ENCODE measurements at places on chromosomes 1 and 21. TPM values are rescaled to one million over a fixed set of nuclear protein-coding genes. Genes with fewer than 3 reads are reported as not detected.

SPRR3 gene
- polyA plus RNA-seq = not detected

ESPN gene
- 1.5 TPM for polyA plus RNA-seq

OR2T10 gene
- polyA plus RNA-seq = not detected

RPE65 gene
- polyA plus RNA-seq = 0.03 TPM

S100A1 gene
- polyA plus RNA-seq = 45.5 TPM

KHDC4 gene
- polyA plus RNA-seq = 4.9 TPM

KLHDC8A gene
- 5.1 TPM for polyA plus RNA-seq

FCRL1 gene
- 0.48 TPM for polyA plus RNA-seq

CDA gene
- not detected for polyA plus RNA-seq

NES gene
- 1.7 TPM for polyA plus RNA-seq

FCRL5 gene
- polyA plus RNA-seq = 1.1 TPM

CYP4X1 gene
- polyA plus RNA-seq = 28.3 TPM

FMO2 gene
- polyA plus RNA-seq = 2.8 TPM

ASTN1 gene
- not detected for polyA plus RNA-seq

OR2G3 gene
- not detected for polyA plus RNA-seq

Data from stomach (tissue), 19 donors.